Natural killer cell treated with Interleukin-12 subunit alpha and Interleukin-12 subunit beta and Interleukin-15 and Interleukin-18, amount 100 ng/mL, for 72 hours (primary cell): ENCODE measurements at places on chromosomes 12 and 14. TPM values are rescaled to one million over a fixed set of nuclear protein-coding genes. Genes with fewer than 3 reads are reported as not detected.

- no peaks in the 10 kb centered on the region for H3K27me3 ChIP-seq
- H3K4me1 ChIP-seq, result peaks cover 6% of the 10 kb centered on the region
- peaks cover 7% of the 10 kb centered on the region for H3K36me3 ChIP-seq
- H3K4me3 ChIP-seq, result no peak overlapping the region
- DNase-seq, result no peak
Measured at GRCh38 chr12:132723015-132723763, 12.5 kb downstream of the PGAM5 start.

- H3K27me3 ChIP-seq, result no peaks in the 10 kb centered on the region
- no peak for DNase-seq
- H3K36me3 ChIP-seq, result no peaks in the 10 kb centered on the region
- no peaks in the 10 kb centered on the region for H3K4me1 ChIP-seq
Measured at GRCh38 chr14:48125654-48126053, 450.2 kb upstream of the MDGA2 start.

DNA sequence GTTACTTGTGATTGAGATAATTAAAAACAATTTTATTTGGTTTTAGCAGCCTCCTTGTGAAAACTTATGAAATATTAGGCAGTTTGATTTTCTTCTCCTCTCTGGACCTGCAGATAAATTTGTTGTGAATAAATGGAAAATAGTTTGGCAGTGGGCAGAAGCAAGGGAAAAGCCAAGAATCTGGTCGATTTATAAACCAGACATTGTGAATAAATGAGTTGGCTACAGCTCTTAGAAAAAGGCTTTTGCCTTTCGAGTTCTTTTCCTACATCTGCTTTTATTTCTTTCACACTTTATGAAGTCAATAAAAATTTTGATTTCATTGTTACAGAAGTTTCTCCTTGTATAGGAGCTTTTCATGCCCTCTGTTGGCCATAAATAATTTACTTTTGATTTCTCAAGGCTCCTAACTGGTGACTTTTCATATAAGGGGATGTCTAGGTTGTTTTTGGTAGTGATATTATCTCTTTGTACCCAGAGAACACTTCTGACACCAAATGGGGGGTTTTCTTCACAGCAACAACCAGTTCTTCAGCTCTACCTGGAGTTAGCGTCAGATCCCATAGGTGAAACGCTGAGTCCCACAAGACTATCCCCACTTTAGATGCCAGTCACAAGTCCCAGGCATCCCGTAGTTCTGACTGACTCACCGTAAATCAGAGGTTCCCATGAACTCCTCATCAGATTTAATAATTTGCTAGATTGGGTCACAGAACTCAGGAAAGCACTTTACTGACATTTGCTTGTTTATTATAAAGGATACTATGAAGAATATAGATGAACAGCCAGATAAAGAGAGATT is 136.5 kb upstream of the DNM1L start:
- no peak overlapping the region for H3K4me3 ChIP-seq
- H3K36me3 ChIP-seq, result no peaks in the 10 kb centered on the region
- DNase-seq, result no peak
- H3K4me1 ChIP-seq, result no peaks in the 10 kb centered on the region
- peaks cover 2% of the 10 kb centered on the region for H3K27me3 ChIP-seq

C12orf50 gene
- total RNA-seq, result not detected

REP15 gene
- total RNA-seq, result 0.26 TPM
